ENCODE measurements at places on chromosomes 7 and 10. TPM values are rescaled to one million over a fixed set of nuclear protein-coding genes. Genes with fewer than 3 reads are reported as not detected.

Gene CLEC5A
- not detected for total RNA-seq

Gene MYH16
- 0.50 TPM for total RNA-seq

Gene GALNT17
- not detected for total RNA-seq

Gene C10orf143
- total RNA-seq: 0.66 TPM
